ENCODE measurements at places on chromosomes 7 and 10. TPM values are rescaled to one million over a fixed set of nuclear protein-coding genes. Genes with fewer than 3 reads are reported as not detected.

PAX4 gene
- not detected for total RNA-seq

KCND2 gene
- not detected for total RNA-seq

TUBAL3 gene
- 0.19 TPM for total RNA-seq

ADAM22 gene
- total RNA-seq: 0.29 TPM

Measured in A549 treated with GW870086 at 1 μM for 4 hours (cell line).